ENCODE measurements at places on chromosomes 16 and 17.

- peak; percentile 73 for DNase-seq
Observed at GRCh38 chr16:89315791-89316581, 98.5 kb downstream of the ZNF778 start.

- peak; percentile 87 for DNase-seq
Observed at GRCh38 chr17:78356101-78356713, 3.7 kb downstream of the SOCS3 start.

- no peak for DNase-seq
Observed at GRCh38 chr16:46894036-46894672, 10.0 kb downstream of the GPT2 start.

- no peak for DNase-seq
Observed at GRCh38 chr17:6724009-6724408, 10.8 kb upstream of the SLC13A5 start.

GRCh38 chr16:83898463-83899271 is at the start of gene MLYCD:
Gene MLYCD, plus strand, starts transcription at chr16:83899115. Its CDS starts 30 bp downstream, at chr16:83899145.
- peak; percentile 52 for DNase-seq

- DNase-seq, result no peak
Observed at GRCh38 chr17:78532311-78532710, 44.9 kb downstream of the DNAH17 start.

DNA sequence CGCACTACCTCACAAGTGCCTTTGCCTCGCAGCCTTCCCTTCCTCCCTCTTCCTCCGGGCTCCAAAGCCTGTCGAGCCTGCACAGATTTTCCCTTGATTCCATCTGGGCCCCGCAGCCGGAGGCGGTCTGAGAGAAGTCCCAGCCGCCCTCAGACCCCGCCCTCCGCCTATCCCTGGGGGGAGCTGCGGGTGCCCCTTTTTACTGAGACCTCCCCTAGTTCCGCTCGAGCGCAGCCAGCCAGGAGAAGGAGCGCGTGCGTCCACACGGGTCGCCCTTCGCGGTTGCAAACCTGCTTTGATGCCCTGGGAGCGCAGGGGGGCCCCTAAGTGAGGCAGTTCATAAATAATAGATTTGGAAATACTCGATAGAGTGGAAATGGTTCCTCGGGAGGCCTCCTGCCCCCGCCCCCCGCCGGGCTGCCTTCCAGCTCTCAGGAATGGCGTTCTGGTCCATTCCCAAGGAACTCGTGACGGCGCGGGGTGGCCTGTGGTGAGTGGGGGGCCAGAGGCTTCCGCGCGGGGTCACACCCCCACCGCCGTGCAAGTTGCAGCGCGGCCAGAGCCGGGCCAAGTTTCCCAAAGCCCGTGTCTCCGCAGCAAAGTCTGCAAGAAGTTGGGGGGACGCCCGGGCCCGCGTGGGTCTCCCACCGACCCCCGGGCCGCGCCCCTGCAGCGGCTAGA is 610 bp downstream of the C16orf74 start:
- DNase-seq, result no peak

GRCh38 chr17:79811868-79812352 is 15.0 kb upstream of the CBX8 start:
- no peak for DNase-seq

- DNase-seq, result peak; percentile 5
Observed at GRCh38 chr17:60601447-60602384, 1.7 kb downstream of the PPM1D start.

DNA sequence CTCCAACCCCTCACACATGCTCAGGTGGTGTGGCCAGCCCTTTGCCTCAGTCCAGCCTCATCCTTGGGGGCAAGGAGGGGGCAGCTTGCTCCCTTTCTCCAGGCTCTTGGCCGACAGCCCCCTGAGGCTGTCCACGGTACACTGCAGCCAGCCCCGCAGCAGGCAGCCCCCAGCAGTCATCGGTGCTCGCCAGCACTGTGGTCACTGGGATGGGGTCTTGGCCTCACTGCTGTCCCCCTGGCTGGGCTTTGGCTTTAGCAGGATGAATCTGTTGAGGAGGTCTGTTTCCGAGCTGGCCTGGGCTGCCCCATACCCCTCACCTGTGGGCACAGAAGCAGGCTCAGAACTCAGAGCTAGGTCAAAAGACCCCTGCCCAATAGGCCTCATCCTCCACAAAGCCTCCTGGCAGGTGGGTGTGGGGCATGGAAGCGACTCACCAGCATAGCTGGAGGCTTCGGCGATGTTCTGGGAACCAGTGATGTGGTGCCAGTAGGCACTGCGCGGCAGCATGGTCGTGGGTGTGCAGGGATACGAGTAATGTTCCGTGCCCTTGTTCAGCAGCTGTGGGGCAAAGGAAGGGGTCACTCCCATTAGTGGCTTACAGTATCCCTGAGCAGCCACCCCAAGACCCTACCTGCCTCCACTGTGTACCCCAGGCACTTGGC is 10.8 kb downstream of the POLR2C start:
- no peak for DNase-seq

GRCh38 chr17:81022344-81022676 is 12.6 kb upstream of the BAIAP2 start:
- no peak for DNase-seq

- peak; percentile 26 for DNase-seq
Observed at GRCh38 chr17:28720247-28720996, 637 bp downstream of the RPL23A start.

All from effector memory CD4-positive, alpha-beta T cell (primary cell).